ENCODE measurements at places on chromosomes 7 and 10. TPM values are rescaled to one million over a fixed set of nuclear protein-coding genes. Genes with fewer than 3 reads are reported as not detected.
A peak's percentile ranks its signal among the peaks of the same experiment; 100 is the strongest.

DNA sequence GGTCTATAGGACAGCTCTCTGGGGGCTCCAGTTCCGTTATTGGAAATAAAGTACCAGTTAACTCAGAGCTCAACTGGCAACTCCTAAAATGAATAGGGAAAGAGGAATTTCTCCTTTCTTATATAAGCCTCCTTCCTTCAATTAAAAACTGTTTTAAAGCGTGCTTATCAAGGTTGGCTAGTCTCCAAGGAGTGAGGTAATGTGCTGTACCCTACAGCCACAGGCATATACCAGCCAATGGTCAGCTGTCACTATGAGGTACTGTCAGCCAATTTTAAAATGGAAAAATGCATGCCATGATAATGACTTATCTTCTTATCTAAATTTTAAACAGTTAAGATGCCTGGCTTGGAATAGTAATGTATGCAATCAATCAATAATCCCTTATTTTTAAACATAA, 76.2 kb downstream of the PLCE1 start:
- DNase-seq, result peak; percentile 51

GRCh38 chr10:16816830-16817124, 447 bp downstream of the RSU1 start:
- no peak for DNase-seq

DNA sequence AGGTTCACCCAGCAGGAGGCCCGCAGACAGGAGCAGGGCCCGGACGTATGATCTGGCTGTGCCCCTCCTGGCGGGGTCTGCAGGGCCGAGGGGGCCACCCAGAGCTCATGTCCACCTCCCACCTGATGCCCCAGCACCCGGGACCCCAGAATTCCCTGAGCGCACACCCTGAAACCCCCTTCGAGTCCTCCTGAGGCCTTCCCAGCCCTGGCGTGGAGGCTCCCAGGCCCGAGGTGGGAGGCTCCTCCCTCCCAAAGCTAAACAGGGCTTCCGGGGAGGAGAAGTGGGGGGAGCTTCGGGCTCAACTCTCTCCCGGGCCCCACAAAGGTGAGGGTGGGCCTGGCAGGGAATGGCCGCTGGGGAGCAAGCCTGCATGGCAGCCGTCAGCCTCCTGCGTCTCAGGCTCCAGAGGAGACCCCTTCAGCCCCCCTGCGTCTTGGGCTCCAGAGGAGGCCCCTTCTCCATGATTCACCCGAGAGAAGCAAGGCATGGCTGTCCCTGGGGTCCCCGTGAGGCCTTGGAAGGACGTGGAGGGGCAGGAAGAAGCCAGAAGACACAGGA, 30.2 kb downstream of the MICALL2 start:
- no peak for DNase-seq

DNA sequence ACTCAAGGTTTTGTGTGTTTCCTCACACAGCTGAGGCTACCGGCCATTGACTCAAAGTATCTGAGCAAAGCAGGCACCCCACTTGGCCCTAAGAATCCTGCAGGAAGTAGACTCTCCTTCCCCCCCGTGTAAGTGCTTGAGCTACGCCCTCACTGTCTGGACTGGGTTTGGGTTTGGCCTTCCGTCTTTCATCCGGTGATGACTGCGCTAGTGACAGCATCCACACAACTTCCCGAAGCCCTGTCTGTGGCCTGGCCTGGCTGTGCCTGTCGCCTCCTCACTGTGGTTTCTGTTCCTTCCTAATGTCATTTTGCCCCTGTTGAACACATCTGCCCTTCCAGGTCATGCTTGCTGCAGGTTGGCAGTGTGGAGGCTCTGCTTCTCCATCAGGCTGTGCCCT, 14.5 kb downstream of the C7orf57 start:
- DNase-seq, result no peak

DNA sequence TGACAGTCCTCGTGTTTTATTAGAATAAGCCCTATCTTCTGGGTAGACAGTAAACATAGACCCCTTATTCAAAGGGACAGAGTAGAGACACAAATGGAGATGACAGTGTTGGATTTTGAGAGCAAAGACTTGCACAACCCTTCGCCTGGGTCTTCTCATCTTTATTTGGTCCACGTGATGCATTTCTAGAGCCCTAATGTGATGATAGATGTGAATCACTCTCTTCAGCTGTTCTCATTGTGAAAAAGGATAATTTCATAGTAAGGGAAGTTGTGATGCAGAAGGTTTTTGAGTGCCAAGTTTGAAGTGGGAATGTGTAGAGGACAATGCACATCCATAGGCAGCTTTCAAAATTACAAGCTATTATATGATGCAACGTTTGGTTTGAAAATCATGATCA, 86.3 kb downstream of the CREB5 start:
- no peak for DNase-seq

GRCh38 chr10:12417331-12417730, 68.0 kb downstream of the CAMK1D start:
- DNase-seq, result peak; percentile 19

DNA sequence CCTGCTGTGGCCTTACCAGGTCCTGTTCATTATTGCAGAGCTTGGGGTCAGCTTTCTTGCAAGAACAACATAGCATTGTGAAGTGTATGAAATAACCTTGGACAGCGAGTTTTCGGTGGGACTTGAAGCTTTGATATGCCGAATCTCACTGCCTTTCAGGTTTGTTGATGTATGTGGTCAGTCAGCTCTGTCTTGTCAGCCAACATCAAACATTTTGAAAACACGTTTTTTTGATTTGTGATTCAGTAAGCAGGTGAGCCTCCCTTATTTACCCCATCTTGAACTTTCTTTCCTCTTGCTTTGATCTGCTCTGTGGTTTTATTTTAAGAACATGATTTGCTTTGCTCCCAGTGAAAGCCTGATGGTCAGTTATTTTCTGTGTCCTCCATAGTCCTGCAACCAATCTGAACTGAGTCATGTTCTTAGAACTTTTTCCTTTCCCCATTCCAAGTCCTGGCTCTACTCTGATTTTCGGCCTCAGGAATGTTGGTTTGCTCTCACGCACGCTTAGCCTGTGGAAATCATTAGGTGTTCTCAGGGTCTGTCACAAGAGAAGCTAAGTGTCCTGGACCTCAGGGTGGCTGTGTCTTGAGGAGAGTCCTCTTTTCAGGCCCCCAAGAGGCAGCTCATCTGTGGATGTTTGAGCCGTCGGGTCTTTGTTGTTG, 8.7 kb downstream of the WBP1L start:
- DNase-seq, result no peak

- no peak for DNase-seq
These were observed 301.5 kb downstream of the FZD1 start for GRCh38 chr7:91565499-91566401.

GRCh38 chr10:101766306-101766705, 9.6 kb downstream of the FGF8 start:
- DNase-seq, result no peak

GRCh38 chr7:11775401-11775800, 56.6 kb downstream of the THSD7A start:
- no peak for DNase-seq

GRCh38 chr7:118372530-118372929, 148.0 kb downstream of the ANKRD7 start:
- DNase-seq, result no peak

GRCh38 chr10:9707216-9707615, 1310.5 kb upstream of the CELF2 start:
- DNase-seq, result no peak

GRCh38 chr10:123939591-123939990, 48.0 kb upstream of the CPXM2 start:
- DNase-seq, result no peak

GRCh38 chr10:111030042-111030750, 46.6 kb upstream of the ADRA2A start:
- DNase-seq, result no peak

DNA sequence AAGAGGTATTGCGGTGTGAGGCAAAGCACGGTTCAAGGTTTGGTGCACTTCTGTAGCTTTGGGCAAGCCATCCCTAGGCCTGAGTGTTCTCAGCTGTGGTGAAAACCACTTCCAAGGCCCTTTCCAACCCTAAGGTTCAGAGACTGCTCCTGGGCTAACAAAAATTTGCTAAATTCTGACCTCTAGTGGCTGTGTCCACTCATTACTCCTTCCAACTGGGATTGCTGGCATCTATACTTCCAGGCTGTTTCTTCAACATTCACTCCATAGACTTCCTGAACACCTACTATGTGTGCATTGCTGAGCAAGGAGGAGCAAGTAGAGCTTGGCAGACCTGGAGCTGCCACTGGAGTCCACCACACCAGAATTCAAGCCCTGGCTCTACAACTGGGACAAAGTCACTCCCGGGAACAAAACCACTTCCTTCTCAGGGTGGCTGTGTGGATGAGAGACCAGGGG, 29.3 kb upstream of the SH3PXD2A start:
- DNase-seq, result peak; percentile 35

- DNase-seq, result no peak
These were observed 31.3 kb downstream of the ANXA8 start for GRCh38 chr10:47452495-47453140.

GRCh38 chr7:148447221-148447849, 143.2 kb upstream of the C7orf33 start:
- DNase-seq, result no peak

DNA sequence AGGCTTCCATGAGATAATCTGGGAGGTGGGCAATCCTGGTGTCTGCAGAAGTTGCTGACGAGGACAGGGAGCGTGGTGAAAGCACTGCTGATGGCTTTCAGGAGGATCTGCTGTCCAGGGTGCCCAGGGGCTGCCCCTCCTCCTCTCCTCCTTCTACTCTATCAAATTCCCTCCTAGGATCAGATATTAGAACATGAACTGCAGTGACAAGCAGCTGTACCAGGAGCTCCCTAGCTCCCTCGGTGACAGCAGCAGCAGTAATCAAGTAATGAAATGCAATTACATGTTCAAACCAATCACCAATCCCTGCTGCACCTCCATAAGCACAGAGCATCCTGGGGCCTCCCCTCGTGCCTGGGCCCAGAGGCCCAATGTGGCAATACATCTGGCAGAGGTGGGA, 46.9 kb downstream of the GRID1 start:
- no peak for DNase-seq

- no peak for DNase-seq
These were observed 152.4 kb downstream of the ARID5B start for GRCh38 chr10:62053860-62054259.

- no peak for DNase-seq
These were observed 162.1 kb downstream of the CHCHD3 start for GRCh38 chr7:132919771-132920170.

GRCh38 chr7:143288836-143289235, 685 bp downstream of the CASP2 start:
- DNase-seq, result peak; percentile 29

- no peak for DNase-seq
These were observed 19.6 kb upstream of the PRKAR2B start for GRCh38 chr7:107024906-107025305.

DNA sequence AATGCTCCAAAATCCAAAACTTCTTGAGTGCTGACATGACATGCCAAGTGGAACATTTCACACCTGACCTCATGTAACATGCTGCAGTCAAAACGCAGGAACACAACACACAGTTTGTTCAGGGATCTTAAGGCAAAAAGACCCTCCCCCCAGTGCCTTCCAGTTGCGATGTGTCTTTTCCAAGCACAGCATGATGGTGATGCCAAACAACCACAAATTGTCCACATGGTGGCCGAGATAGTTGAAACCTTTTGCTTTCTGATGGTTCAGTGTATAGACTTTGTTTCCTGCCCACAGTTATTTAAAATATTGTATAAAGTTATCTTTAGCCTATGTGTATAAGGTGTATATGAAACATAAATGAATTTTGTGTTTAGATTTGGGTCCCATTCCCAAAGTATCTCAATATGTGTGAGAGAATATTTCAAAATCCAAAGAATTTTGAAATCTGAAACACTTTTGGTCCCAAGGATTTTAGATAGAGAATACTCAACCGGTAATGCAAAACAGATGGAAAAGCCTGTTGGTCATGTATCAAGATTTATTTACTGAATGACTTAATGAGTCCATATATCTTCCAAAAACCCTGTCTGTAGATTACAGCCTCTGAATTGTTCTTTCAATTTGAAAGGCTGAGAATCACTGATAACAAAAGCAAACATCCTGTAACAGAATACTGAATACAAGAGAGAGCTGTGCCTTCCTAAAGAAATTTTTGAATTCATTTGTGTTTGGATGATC, 93.4 kb upstream of the OIT3 start:
- peak; percentile 4 for DNase-seq

Gene OR2F1
- total RNA-seq, result not detected

Gene CTAGE6
- not detected for total RNA-seq

Gene CCDC136
- total RNA-seq, result 7.7 TPM

Gene COL17A1
- 0.23 TPM for total RNA-seq

Gene GIMAP5
- 0.24 TPM for total RNA-seq

Gene PHKG1
- 1.5 TPM for total RNA-seq

Gene RTKN2
- total RNA-seq, result 8.5 TPM

Gene SLC18A3
- not detected for total RNA-seq

Gene CDHR1
- not detected for total RNA-seq

Gene HDAC9
- 22.7 TPM for total RNA-seq

Gene EPC1
- 6.7 TPM for total RNA-seq

Gene GCK
- not detected for total RNA-seq

Gene SLC29A4
- total RNA-seq, result 1.4 TPM

Gene ARHGEF5
- 2.0 TPM for total RNA-seq

Gene PRRT4
- total RNA-seq, result not detected

Gene PTF1A
- not detected for total RNA-seq

Gene AKR1C3
- total RNA-seq, result 4.3 TPM

Gene SHH
- 0.86 TPM for total RNA-seq

Gene ALDH18A1
- total RNA-seq, result 56.6 TPM

Gene GIMAP8
- total RNA-seq, result not detected

All from Daoy (cell line).